ENCODE measurements at places on chromosomes 12 and 14. TPM values are rescaled to one million over a fixed set of nuclear protein-coding genes. Genes with fewer than 3 reads are reported as not detected.

The CLEC2B gene
- total RNA-seq: not detected

The PLEK2 gene
- not detected for total RNA-seq

The BDKRB2 gene
- total RNA-seq: not detected

The MYH6 gene
- not detected for total RNA-seq

The KRT6C gene
- not detected for total RNA-seq

The FOXM1 gene
- 20.8 TPM for total RNA-seq

The USP5 gene
- total RNA-seq: 66.6 TPM

The KRT6B gene
- not detected for total RNA-seq

The ASCL1 gene
- not detected for total RNA-seq

The BLTP3B gene
- total RNA-seq: 17.3 TPM

The P2RX2 gene
- not detected for total RNA-seq

The ART4 gene
- total RNA-seq: not detected

The GLRX5 gene
- 74.6 TPM for total RNA-seq

The RTN1 gene
- total RNA-seq: 0.32 TPM

The TSHR gene
- total RNA-seq: not detected

The KRT83 gene
- total RNA-seq: not detected

The LMNTD1 gene
- not detected for total RNA-seq

The MED13L gene
- 18.8 TPM for total RNA-seq

The ZC2HC1C gene
- 2.9 TPM for total RNA-seq

The SLC4A8 gene
- 9.1 TPM for total RNA-seq

The CEP128 gene
- total RNA-seq: 28.3 TPM

The GTF2H3 gene
- total RNA-seq: 72.3 TPM

The NKX2-1 gene
- not detected for total RNA-seq

The TMBIM4 gene
- 36.1 TPM for total RNA-seq

The PLBD1 gene
- not detected for total RNA-seq

The RABGGTA gene
- 64.1 TPM for total RNA-seq

The SIRT4 gene
- total RNA-seq: 0.54 TPM

The DNAI7 gene
- not detected for total RNA-seq

The KRT3 gene
- not detected for total RNA-seq

The CFAP251 gene
- total RNA-seq: 17.9 TPM

The MYF6 gene
- not detected for total RNA-seq

The CCNB1IP1 gene
- total RNA-seq: 103 TPM

The DACT1 gene
- total RNA-seq: 0.11 TPM

The OGFOD2 gene
- total RNA-seq: 28.8 TPM

The LALBA gene
- total RNA-seq: not detected

The ACYP1 gene
- total RNA-seq: 80.3 TPM

The CCDC60 gene
- not detected for total RNA-seq

The SCNN1A gene
- total RNA-seq: not detected

The OR4E2 gene
- total RNA-seq: not detected

The TMEM260 gene
- total RNA-seq: 38.9 TPM

The GLT1D1 gene
- total RNA-seq: not detected

The OVCH1 gene
- not detected for total RNA-seq

The ALDH1L2 gene
- total RNA-seq: not detected

The SMCO2 gene
- not detected for total RNA-seq

The RTL1 gene
- total RNA-seq: 0.11 TPM

The TAMALIN gene
- not detected for total RNA-seq

The RASSF9 gene
- total RNA-seq: not detected

The MSI1 gene
- not detected for total RNA-seq

The IRAK4 gene
- 31.0 TPM for total RNA-seq

The HRK gene
- 1.2 TPM for total RNA-seq

The REC8 gene
- total RNA-seq: 22.1 TPM

All from Karpas-422 (cell line).